ENCODE measurements at places on chromosomes 1 and 21. TPM values are rescaled to one million over a fixed set of nuclear protein-coding genes. Genes with fewer than 3 reads are reported as not detected.

Gene S100A14
- polyA plus RNA-seq, result 17.3 TPM

DNA sequence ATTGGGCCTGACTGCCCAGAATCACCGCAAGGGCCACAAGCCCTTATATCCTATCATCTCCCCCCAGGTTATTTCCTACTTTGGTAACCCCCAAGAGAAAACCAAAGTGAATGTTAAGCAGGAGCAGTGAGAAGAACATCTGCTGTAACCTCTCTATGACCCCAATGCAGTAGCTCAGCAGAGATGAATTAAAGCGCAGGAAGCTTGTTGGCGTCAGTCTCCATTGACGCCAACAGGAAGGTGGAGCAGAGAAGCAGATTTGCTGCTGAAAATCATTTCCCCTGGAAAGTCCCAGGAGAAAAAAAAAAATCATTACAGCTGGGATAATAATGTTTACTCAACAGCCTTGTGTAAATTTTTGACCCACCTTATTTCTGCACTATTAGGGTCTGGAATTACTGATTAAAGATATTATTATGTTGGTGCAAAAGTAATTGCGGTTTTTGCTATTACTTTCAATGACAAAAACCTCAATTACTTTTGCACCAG is 33.2 kb upstream of the FAM163A start:
- DNase-seq, result peak; percentile 12

DNA sequence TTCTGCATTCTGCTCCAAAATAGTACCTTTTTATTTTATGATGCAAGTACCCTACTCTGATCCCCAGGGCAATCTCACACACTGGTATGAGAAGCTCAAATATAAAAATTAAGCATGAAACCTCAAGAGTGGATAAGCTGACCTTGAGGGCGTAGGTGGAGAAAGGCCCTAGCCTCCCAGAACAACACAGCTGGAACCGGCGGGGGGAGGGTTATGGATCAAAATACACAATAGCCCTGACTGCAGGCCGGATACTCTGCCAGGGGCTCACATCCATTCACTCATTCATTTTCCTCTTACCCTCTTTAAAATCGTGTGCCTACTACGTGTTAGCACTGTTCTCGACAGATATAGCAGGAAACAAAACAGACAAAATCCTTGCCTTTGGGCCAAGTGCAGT is 32.8 kb upstream of the ECE1 start:
- DNase-seq, result no peak

GRCh38 chr1:84675631-84676030 is 14.6 kb downstream of the SSX2IP start:
- DNase-seq, result no peak

DNA sequence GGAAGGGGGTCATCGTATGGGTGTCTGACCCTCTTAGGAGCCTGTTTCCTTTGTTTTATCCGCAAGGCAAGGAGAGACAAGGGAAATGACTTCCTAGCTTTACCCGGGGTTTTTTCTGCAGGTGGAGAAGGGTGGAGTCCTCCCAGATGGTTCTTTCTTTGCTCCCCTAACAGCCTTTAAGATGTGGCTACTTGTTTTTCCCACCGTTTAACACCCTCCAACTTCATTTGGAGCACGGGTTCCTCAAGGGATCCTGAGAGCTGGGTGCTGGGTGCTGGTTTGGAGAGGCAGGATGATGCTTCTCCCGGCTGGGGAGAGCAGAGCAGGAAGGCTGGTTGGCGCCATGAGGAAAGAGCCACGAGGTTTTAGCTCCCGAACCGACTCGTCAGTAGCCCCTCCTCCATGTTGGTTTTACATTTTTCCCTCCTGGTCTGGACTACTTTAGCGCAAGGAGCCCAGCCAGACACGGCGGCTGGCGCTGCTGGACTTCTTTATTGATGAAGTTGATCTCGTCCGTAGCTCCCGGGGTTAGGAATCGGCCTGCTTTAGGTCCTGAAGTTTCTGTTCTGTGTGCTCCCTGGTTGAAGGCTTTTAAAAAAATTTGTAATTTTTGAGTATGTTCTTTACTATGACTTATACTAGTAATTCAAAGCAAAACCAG is 1.4 kb downstream of the UCK2 start:
- peak; percentile 47 for DNase-seq
